Right ventricle myocardium superior (tissue), 1 donor: ENCODE measurements at places on chromosomes 5 and 9. TPM values are rescaled to one million over a fixed set of nuclear protein-coding genes. Genes with fewer than 3 reads are reported as not detected.
A peak's percentile ranks its signal among the peaks of the same experiment; 100 is the strongest.

Gene ADAMTSL2
- 8.1 TPM for total RNA-seq

Gene KCNT1
- total RNA-seq: 3.9 TPM

Gene GOLM1
- 3.7 TPM for total RNA-seq

Gene ZBTB5
- 4.4 TPM for total RNA-seq

Gene DND1
- total RNA-seq: 0.40 TPM

Gene NR4A3
- total RNA-seq: 3.7 TPM

Gene RPL37
- total RNA-seq: 601 TPM

Gene PCA3
- not detected for total RNA-seq

Gene C5orf63
- 11.1 TPM for total RNA-seq

Gene ELOVL7
- total RNA-seq: 0.73 TPM

Gene ZNF883
- total RNA-seq: 5.7 TPM

GRCh38 chr5:1391691-1392090, 46.8 kb upstream of the CLPTM1L start:
- peak; percentile 22 for DNase-seq

DNA sequence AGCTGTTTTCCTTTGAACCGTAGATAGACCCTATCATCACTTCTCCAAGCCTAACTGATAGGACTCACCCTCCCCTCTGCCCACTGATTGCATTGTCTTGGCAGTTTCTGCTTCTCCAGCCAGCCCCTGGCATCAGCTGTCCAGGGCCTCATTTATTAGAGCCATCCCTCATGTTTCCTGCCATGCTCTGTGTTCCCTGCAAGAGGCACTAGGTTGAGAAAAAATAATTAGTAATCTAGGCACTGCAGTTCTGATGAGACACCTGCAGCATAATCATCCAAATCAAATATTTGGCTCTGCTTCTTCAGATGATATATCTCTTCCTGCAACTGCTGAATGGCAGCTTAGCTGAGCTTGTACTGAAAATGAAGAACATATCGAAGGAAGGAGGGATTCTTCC, 303.0 kb upstream of the TLE4 start:
- no peak for DNase-seq

DNA sequence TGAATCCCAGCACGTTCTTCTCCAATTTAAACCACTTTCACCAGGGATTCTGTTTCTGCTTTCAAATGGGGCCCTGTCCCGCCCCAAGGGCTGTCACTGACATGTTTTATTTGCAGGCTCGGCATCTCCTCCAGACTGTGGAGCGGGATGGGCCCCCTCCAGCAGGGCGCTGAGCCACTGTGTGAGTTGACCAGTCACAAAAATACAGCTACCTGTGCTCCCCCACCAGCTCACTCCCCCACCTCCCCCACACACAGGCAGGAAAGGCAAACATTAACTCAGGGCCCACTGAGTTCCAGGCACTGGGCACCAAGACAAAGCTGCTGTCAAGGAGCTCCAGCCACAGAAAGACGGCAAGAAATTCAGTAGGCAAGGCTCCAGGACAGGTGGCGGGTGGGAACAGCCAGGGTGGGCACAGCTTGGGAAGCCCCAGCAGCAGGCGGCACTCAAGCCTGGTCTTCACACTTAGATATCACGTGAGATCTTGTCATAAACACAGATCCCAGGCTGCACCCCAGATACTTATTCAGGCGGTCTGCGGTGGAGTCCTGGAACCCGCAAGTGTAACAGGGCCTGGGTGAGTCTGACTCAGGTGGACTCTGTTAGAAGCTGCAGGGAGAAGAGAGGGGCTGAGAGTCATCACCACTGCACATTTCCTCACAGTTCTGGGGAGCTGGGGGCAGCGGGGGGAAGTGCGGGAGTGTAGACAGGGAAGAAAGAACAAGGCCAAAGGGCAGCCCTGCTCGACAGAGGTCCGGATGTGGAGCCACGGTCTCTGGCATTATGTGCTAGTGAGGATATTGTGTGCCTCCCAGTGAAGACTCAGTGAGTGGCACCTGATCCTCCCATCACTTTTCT, 44.7 kb downstream of the OR2V1 start:
- no peak for DNase-seq

- DNase-seq: no peak
Measured at GRCh38 chr5:10537624-10538023, 26.2 kb upstream of the ANKRD33B start.

DNA sequence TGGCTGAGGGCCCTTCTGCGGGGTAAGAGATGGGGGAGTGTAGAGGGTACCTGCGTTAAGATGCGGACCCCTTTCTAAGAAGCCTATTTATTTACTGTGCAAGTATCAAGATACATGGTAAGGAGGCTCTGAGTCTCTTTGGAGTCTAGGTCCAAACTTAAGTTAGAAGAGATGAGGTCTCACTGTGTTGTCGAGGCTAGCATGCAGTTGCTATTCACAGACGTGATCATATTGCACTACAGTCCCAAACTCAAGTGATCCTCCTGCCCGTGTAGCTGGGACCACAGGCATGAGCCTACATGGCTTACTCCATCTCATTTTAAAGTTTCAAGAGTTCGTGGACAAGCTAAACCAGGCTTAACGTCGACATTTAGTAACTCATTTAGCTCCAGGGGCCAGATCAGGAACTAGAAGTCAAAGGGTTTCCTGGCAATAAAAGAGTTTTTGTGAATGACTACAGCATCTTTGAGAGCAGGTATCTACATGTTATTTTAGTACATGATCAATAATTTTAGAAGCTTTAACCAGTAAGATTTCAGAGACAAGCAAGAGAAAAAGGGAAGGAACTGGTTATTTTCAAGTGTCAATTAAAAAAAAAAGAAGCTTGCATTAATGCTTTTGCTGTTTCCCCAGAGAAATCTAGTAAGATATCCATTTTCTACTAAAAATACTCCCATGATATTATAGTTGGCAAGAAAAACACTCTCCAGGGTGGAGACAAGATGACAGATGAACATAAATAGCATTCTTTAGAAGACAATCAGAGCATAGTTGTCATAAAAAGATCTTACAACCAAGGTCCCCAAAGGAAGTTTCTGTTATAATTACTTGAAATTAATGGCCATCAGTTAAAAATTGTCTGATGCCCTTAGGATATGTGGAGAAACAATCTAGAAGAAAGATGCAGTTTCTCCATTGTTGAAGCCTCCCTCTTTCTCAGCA, 141.3 kb downstream of the SCAMP1 start:
- DNase-seq: no peak

DNA sequence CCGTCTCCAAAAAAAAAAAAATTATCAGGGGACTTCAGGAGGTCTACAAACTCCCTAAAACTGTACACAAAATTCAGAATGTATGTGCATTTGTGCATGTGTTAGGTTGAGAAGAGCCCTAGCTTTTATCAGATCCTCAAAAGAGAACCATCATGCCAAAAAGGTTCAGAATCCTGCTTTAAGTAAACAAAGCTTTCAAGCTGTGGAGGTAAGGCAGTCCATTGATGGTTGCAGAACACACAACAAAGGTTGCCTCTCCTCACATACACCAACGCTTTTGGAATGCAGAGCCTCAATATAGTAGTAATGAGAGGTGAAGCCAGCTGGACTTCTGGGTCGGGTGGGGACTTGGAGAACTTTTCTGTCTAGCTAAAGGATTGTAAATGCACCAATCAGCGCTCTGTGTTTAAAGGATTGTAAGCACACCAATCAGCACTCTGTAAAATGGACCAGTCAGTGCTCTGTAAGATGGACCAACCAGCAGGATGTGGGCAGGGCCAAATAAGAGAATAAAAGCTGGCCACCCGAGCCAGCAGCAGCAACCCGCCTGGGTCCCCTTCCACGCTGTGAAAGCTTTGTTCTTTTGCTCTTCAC, 57.9 kb upstream of the RNF38 start:
- DNase-seq: no peak

- no peak for DNase-seq
Measured at GRCh38 chr9:126454215-126454614, 127.6 kb downstream of the MVB12B start.

DNA sequence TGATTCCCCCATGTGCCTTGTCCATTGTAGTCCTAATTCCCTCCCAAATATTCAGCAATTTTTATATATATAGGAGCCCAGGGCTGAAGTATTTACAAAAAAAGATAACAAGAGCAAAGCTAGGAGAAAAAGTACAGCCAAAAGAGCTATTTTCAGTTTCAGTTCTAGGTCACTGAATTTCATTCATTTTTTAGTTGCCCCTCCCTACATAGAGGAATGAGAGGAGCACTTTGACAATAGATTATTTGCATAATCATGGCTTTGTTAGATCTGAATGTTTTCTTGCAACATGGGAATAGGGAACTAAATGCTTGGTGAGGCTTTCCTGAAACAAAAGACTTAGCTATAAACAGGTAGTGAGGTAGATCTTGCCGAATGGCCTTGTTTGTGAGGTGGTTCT, 15.3 kb upstream of the F2RL2 start:
- DNase-seq: no peak

DNA sequence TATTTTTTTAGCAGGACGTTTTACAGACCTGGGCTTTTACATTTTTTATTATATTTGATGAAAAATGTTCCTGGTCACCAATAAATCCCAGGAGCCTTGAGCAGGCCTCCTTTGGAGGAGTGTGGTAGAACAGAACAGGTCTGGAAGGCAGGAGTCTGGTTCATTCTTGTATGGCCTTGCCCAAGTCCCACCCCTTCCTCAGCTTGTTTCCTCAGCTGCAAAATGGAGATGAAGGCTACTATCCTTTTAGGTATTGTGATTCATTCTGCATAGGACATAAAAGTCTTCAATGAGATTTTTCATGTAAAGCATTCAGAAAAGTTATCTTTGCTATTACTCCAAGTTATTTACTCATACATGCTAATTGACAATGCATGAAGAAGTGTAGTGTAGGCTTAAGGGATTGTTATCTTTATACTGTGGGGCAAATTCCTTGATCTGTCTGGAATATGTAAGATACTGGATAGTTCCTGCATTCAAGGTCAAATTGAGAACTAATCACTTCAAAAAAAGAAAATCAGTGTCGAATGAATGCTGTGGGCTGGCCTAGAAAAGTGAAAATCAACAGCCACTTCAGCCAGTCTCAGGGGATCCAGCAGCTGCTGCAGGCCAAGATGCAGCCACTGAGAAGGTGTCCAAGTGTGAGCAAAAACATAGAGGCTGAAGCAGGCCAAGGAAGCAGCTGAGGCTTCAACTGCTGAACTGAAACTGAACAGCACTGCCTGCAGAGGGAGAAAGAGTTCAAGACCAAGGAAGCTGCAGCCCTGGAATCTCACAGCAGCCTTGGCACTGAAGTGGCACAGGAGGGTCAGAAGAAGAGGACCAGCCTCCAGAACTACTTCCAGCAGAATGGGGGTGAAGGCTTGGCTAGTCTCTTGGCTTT, 15.5 kb upstream of the SLC36A3 start:
- peak; percentile 57 for DNase-seq

DNA sequence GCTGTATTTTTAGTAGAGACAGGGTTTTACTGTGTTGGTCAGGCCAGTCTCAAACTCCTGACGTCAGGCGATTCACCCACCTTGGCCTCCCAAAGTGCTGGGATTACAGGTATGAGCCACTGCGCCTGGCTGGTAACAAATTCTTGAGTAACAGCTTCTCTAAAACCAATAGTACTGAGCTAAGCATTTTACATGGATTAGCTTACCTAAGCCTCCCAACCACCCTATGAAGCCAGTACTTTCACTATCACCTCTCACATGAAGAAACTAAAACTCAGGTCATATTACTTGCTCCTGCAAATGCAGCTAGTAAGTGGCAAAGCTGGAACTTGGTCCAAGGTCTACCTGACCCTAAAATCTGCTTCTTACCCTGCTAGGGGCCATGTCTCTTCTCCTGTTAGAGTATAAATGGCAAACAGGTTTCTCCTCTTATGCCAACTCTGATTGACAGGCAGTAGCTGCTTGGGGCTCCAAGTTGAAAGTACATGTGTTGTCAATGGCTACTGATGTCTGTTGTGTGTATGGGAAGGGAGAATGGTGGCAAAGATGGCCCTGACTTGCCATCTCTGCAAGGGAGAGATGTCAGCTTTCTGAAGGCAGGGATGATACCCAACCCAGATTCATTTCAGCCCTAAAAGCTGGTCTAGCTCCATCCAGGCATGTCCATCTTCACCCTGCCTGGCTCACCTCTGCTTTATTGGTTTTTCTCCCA, 4.0 kb downstream of the PHF19 start:
- DNase-seq: no peak

DNA sequence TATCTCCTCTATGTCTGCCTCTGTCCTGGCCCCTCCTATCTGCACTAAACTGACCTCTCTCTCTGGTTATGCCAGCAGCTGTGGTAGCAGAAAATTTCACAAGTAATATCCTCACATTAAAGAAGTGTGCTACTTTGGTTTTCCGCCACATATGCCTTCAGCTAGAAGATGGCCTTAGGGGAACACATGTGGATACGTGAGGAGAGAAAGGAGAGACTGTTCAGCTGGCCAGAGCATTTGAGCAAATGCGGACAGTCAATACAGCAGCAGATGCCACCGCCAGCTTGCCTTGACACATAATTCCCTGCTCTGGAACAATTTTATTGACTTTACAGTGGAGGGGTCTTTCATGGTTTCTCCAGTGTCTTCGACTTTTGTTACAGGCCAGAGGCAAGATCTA, 434.6 kb downstream of the TAF11L14 start:
- DNase-seq: no peak

- DNase-seq: no peak
Measured at GRCh38 chr9:75181750-75182149, 93.4 kb downstream of the OSTF1 start.

DNA sequence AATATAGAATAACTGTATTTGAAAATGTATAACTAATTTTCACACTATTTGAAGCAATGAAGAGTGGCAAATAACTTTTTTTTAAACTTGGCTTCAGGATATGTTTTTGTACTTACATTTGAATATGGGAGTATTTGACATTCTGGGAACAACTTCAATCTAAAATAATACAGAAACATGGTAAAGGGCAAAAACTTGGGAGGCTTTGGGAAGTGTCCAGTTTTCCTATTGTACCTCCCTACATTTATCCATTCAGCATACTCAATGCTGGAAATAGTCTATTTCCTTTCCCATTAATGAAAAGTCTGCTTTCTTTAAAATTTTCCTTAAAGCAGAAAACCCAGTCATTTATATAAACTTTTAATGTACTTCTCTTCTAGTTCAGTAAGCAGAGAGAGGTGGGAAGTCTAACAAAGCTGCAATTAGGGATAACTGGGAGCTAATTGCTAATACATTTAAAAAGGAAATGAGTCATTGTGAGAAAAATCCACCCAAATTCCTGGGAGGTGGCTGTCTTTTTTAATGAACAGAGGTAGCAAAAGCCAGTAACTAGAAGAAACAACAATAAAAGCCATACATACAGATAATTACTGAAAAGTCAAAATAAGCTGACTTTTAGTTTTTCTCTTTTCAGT, 128.8 kb downstream of the FBN2 start:
- DNase-seq: no peak

- DNase-seq: no peak
Measured at GRCh38 chr9:34059281-34059680, 10.6 kb upstream of the UBAP2 start.

DNA sequence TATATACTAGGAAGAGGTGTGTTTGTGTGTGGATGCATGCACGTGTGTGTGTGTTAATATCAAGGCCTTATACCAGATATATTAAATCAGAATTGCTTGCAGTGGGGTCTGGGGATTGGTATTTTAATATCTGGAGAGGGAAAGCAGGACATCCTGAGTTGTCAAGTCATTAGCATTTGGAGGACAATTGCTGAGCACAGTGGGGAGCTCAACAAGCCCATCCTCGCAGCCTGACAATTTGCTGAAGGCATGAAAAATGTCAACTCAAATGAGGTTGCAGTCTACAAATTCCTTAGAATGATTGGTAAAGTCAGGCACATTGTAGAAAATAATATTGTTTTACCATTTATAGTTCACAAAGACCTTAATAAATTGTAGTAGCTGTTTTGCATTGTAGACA, 627.4 kb downstream of the LRRC70 start:
- DNase-seq: no peak

- DNase-seq: no peak
Measured at GRCh38 chr9:98968601-98969337, 25.1 kb downstream of the COL15A1 start.
